Foreskin keratinocyte (primary cell): ENCODE measurements at places on chromosomes 7 and 10. TPM values are rescaled to one million over a fixed set of nuclear protein-coding genes. Genes with fewer than 3 reads are reported as not detected.

GRCh38 chr10:20622531-20623211 lies 274.4 kb downstream of the NEBL start:
- peak; percentile 33 for DNase-seq

DNA sequence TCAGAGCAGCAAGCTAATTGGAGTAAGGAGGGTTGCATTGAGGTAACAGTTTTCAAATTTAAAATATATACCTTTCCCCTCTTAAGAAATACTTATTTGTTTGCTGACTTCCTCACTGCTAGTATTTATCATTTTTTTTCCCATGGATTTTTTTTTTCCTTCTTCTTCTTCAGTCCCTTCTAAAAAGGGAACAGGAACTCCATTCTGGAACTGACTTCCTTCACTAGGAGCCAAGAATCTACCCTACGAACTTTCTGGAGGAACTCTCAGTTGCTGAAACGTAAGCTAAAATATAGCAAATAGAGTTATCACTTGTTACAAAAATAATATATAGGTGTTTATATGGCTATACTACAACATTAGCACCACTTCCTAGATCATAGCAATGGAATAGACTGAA lies 95.4 kb downstream of the HGF start:
- no peak for DNase-seq

GRCh38 chr10:126904818-126905701 lies at the start of gene DOCK1:
Gene DOCK1 (plus strand): TSS chr10:126905428. CDS start chr10:126905518, 90 bp downstream.
- DNase-seq: no peak

- no peak for DNase-seq
These were observed 462 bp downstream of the KIAA1549 start for GRCh38 chr7:138980563-138981291.

Gene KDM7A
- total RNA-seq: 3.1 and 3.2 TPM in 2 replicates

Gene ZNF398
- 15.4 and 15.7 TPM in 2 replicates for total RNA-seq

Gene GIMAP6
- not detected in 2 replicates for total RNA-seq

Gene CREB5
- total RNA-seq: 1.7 and 3.7 TPM in 2 replicates

DNA sequence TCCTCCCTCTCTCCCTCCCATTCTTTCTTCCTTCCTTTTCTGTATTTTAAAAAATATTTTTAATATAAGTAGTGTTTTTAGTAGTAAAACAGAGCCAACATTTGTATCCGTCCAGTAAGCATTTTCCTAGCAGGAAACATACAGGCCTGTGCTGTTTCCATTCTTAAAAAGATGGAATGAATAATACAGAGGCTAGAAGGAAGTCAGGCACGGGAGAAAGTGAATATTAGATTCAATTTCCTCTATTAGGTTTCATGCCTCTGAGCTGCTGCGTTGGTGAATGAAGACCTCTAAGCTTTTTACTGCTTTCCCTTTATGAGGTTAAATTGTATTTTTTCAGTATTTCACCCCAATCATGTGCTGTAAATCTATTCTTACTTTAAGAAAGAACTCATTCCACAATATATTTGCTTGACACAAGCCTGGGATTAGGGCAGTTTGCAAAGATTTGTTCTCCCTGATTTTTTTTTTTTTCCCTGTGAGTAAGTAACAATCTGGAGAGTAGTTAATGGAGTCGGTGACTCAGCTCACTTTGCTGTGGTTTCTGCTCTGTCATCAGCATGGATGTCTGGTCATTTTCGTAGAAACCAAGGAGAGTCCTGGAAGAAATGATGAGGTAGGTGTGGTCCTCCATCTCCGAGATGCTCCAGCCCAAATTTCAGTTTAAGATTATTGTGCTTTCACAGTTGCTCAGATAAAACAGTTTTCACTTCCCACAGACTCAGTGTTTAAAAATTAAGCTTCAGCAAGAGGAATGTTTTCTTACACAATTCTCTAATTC lies 76.1 kb upstream of the PITRM1 start:
- peak; percentile 74 for DNase-seq

- no peak for DNase-seq
These were observed 1.1 kb downstream of the SH3PXD2A start for GRCh38 chr10:103854265-103854685.

DNA sequence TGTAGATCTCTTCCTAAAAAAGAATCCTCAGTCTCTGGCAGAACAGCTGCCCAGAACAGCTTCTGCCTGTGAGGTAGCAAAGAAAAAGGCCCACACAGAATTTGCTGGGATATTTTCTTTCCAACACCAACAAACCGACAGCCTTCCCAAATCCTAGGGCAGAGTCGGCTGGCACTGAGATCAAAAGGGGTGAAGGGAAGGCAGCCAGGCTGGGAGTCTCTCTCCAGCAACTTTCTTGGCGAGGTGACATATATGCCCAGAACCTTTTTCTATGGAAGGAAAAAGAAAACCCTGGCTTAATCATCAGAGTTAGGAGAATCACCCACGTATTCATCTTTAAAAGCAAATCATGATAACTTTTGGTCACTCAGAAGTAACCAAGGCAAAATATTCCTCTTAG lies 279.6 kb downstream of the DNAJB6 start:
- no peak for DNase-seq

- no peak for DNase-seq
These were observed 603.1 kb downstream of the POM121L12 start for GRCh38 chr7:53638517-53638916.

GRCh38 chr10:124523901-124524300 lies 62.3 kb downstream of the LHPP start:
- no peak for DNase-seq

DNA sequence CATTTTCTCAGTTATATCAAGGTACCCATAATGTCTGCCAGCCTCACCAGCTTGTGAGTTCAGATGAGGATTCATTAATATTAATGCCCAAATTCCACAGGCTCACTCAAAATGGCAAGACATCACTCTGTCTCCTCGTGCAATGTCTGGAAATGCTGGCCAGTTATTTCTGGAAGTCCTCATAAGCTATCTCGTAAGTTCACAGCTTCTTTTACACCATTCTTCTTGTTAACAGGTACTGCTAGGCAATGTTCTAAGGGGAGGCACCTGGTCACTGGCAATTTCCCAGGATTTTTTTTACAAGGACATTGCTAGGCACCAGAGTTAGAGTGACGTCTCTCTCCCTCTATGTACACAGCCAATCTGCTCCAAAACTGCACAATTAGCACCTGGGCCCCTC lies 80.2 kb upstream of the SEMA3C start:
- no peak for DNase-seq

Gene GNGT1
- not detected in 2 replicates for total RNA-seq

GRCh38 chr7:4838626-4839334 lies 23.1 kb downstream of the PAPOLB start:
- no peak for DNase-seq

Gene TBL2
- 31.0 and 37.7 TPM in 2 replicates for total RNA-seq

Gene TFEC
- not detected in 2 replicates for total RNA-seq
